ENCODE measurements at places on chromosomes 3 and 15.

DNA sequence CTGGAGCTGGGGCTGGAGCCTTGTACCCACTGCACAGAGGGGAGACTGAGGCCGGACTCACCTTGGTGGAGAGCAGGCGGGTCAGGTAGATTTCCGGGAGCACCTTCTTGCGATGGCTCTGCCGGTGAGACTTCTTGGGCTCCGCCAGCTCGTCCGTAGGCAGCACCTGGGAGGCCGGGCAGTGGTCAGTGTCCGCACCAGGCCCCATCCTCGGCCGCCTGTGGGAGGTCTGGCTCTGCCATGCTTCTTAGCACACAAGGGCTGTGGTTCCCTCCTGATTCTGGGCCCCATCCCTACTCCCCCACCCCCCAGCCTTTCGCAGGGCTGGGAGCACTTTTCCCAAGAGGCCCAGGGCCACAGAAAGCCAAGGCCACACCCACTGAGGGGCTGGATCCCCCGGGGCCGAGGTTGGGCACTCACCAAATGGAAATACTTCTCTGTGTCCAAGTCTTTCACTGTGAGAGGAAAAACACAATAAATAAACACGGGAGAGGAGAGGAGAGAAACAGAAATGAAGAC is 17.4 kb downstream of the H1-8 start:
- DNase-seq, result no peak

DNA sequence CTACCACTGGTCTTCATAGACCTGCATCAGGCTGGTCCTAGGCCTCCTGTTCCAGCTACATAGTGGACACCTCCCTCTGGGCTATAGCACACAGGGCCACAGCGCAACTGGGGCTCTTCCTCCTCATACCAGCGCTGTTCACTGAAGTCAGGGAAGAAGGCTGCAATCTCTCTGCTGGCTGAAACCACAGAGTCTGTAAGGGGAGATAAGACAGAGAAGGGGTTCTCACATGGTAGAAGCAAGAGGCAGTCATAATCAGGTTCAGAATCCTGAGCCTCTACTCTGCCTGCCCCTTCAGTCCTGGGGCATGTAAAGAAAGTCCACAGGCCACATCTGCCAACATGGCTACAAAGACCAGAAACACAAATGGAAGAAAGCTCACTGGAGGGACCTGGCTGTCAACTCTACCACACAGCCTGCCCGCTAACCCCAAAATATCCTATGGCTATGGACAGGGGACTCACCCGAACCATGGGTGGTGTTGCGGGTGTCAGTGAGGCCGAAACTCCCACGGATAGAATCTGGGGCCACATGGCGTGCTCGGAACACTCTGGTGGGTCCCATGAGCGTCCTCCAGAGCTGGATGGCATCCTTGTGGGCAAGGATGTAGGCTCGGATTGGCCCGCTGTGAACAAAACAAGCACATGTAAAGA is 38.7 kb downstream of the SPINK8 start:
- DNase-seq, result no peak

- no peak for DNase-seq
These were observed 144.3 kb downstream of the EEFSEC start for GRCh38 chr3:128297401-128298138.

DNA sequence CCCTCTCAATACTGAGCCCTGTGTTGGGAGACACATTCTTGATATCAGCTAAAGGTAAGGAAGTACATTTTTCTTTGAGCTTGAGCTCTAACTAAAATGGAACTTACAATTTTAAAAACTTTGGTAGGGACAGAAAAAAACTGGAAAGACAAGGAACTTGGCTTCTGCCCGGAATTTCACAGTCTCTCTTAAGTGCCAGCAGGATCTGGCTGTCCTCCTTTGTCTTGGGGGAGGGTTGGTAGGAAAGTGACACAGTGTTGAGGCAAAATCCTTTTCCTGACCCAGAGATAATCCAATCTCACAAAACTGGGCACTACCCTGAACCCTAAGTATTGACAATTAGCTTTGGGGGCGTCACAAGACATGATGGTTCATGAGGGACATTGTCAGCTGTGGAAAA is 45.3 kb downstream of the ZPLD1 start:
- DNase-seq, result no peak

- no peak for DNase-seq
These were observed 1161.4 kb downstream of the OTOL1 start for GRCh38 chr3:162658003-162658402.

- DNase-seq, result no peak
These were observed 22.7 kb downstream of the SSUH2 start for GRCh38 chr3:8621872-8622271.

DNA sequence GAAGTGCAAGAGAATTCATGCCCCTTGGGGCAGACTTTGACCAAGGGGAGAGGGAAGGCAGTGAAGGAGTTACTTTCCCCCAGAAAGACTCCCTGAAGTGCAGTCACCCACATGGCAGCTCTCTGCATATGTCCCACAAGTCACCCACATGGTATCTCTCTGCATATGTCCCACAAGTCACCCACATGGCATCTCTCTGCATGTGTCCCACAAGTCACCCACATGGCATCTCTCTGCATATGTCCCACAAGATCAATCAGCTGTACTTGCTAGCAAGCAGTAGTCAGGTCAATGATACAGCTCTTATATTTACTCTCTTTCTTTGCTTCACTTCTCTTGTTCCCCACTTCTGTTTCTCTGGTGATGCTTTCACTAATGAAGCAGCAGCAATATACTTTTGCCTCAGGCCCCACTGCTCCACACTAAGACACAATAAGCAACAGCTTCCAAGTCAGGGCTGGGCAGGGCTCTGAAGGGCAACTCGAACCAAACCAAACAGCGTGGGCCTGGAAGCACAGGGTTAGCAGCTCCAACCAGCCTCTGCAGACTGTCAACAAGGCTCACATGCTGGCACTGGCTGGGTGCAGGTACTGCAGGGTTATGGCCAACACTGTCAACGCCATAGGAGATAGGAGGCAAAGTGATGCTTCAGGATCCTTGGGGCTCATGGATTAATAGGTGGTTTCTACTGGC is 46.7 kb downstream of the THBS1 start:
- DNase-seq, result no peak

- no peak for DNase-seq
These were observed 40.6 kb downstream of the ASB7 start for GRCh38 chr15:100642950-100643338.

- DNase-seq, result no peak
These were observed 68.4 kb downstream of the PPCDC start for GRCh38 chr15:75091814-75092213.

- DNase-seq, result no peak
These were observed 557.2 kb downstream of the EPHB1 start for GRCh38 chr3:135352213-135352612.

DNA sequence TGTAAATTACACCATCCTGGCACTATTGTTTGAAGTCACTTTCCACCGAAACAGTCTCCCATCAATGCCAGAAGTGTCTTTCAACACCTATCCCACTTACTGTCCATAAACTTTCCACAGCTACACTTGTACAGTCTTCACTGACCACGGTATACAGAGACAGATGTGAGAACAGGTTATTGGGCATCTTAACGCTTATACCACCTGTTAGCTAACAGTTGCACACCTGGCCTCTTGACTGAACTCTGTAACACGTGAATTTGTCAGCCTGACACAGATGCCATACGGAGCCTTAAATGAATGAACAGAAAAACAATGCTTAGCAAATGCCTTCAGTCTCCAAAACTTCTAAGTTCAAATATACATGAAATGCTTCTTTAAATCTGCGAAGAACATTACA is 440.5 kb downstream of the SHQ1 start:
- DNase-seq, result no peak

- DNase-seq, result no peak
These were observed 25.2 kb upstream of the CLSTN2 start for GRCh38 chr3:139909811-139910210.

- DNase-seq, result no peak
These were observed 43.5 kb downstream of the SCN5A start for GRCh38 chr3:38605981-38606380.

DNA sequence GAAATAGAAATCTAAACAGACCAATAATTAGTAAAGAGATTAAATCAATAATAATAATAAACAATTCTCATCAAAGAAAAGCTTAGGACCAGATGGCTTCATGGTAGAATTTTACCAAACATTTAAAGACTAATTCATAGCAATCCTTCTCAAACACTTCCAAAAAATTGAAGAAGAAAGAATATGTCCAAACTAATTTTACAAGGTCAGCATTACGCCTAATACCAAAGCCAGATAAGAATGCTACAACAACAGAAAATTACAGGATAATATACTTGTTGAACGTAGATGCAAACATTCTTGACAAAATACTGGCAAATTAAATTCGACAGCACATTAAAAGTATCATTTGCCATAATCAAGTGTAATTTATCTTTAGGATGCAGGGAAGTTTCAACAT is 36.1 kb upstream of the CADM2 start:
- DNase-seq, result no peak

- DNase-seq, result no peak
These were observed 24.4 kb upstream of the SLC24A5 start for GRCh38 chr15:48096355-48096786.

GRCh38 chr3:105214590-105214989 is 152.1 kb upstream of the ALCAM start:
- no peak for DNase-seq

- DNase-seq, result no peak
These were observed 33.9 kb downstream of the HDAC11 start for GRCh38 chr3:13513913-13514517.

DNA sequence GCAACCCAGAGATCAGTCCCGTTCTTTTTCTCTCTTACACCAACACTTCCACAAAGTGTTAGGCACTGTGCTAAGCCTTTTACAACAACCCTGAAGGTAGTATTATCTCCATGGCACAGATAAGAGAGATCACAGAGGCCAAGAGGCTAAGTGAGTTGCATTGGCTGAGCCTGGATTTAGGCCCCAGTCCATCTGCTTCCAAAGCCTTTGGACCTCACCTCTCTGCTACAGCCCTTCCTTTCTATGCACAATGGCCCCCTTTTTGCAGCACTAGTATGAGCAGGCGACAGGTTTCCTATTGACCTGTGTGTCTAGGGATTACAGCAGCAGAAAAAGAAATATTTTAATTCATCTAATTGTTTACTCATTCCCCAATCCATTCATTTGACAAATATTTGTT is 76.2 kb downstream of the CRYGS start:
- DNase-seq, result no peak

DNA sequence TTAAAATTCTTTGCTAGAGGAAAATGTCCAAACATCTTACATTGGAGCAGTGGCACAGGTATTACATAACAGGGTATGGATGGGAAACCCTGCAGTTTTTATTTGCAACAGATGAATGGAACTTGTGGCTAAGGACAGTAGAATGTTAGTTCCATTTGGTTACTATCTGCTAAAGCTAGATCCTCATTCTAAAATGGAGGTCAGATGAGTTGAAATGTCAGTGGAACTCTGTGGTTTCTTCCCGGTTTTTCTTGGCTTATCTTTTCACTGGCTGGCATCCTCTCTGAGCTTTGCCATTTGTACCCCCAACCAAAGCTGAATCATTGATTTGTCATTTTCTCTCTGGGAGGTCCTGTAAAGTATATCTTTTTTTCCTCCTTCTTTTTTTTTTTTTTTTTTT is 68.9 kb downstream of the ARMC8 start:
- DNase-seq, result no peak

DNA sequence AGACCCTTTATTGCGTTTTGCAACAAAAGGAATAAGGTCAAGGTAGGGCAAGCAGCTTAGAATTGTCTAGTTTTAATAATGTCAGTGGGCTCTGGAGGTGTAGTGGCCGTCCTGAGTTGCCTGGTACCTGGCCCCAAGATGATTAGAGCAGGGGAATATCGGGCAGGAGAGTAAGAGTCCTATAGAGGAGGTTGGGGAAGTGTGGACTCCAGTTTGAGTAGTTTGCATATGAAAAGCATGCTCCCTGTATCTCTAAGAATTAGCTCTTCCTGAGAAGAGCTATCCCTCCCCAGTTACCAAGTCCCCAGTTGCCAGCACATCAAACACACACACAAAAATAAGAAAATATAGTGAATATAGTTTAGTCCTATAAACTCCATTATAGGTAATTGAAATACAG is 49.2 kb upstream of the ST3GAL6 start:
- no peak for DNase-seq

GRCh38 chr3:125147491-125147820 is 65.1 kb downstream of the SLC12A8 start:
- no peak for DNase-seq

- no peak for DNase-seq
These were observed 24.8 kb downstream of the TMOD2 start for GRCh38 chr15:51775967-51776816.

- DNase-seq, result no peak
These were observed 12.1 kb downstream of the FYTTD1 start for GRCh38 chr3:197761784-197762183.

DNA sequence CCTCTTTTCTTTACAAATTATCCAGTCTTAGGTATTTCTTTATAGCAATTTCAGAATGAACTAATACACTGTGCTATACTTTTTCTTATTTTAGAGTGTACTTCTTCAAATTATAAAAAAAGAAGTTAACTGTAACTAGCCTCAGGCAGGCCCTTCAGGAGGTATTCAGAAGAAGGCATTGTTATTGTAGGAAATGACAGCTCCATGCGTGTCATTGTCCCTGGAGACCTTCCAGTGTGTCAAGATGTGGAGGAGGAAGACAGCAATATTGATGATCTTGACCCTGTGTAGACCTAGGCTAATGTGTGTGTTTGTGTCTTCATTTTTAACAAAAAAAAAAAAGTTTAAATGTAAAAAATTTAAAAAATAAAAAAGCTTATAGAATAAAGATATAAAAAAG is 55.5 kb downstream of the IL12A start:
- DNase-seq, result no peak

- DNase-seq, result no peak
These were observed 49.5 kb downstream of the FBN1 start for GRCh38 chr15:48595981-48596380.

GRCh38 chr3:186920301-186920700 is 10.0 kb upstream of the ST6GAL1 start:
- no peak for DNase-seq

GRCh38 chr3:74080056-74080461 is 455.3 kb upstream of the PDZRN3 start:
- DNase-seq, result no peak

- DNase-seq, result no peak
These were observed 35.2 kb upstream of the SIAH2 start for GRCh38 chr3:150798122-150798618.

DNA sequence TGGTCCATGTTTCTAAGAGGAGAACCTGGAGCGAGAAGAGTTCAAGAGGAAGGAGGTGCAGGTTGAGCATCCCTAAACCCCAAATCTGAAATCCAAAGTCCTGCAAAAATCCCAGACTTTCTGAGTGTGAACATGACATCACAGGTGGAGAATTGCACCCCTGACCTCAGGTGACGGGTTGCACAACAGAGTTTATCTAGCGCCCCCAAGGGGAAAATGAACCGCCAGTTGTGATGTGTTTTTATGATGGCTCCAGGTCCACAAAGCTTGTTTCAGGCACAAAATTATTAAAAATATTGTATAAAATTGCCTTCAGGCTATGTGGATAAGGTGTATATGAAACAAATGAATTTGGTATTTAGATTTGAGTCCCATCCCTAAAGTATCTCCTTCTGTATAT is 420.0 kb downstream of the GABRB3 start:
- no peak for DNase-seq

DNA sequence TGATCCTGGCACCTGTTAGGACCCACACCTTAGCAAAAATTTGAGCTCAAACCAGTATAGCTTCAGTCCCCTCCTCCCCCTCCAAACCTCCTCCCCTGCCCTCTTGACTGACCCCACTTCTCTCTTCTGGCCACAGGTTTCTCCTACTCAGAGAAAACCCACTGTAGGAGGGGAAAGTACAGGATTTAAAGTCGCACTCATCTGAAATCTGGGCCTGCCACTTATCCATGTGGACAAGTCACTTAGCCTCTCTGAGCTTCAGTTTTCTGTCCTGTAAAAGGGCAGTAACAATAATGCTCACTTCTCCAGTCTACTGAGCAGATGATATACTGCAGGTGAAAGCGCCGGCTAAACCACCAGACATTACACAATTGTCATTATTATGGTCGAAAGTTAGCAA is 142.7 kb downstream of the MEGF11 start:
- DNase-seq, result no peak

Data from stimulated activated CD8-positive, alpha-beta memory T cell treated with anti-CD3 and anti-CD28 coated beads, Interleukin-15, amount 100 ng/mL, for 24 hours (primary cell).